ENCODE measurements at places on chromosomes 12 and 14.

DNA sequence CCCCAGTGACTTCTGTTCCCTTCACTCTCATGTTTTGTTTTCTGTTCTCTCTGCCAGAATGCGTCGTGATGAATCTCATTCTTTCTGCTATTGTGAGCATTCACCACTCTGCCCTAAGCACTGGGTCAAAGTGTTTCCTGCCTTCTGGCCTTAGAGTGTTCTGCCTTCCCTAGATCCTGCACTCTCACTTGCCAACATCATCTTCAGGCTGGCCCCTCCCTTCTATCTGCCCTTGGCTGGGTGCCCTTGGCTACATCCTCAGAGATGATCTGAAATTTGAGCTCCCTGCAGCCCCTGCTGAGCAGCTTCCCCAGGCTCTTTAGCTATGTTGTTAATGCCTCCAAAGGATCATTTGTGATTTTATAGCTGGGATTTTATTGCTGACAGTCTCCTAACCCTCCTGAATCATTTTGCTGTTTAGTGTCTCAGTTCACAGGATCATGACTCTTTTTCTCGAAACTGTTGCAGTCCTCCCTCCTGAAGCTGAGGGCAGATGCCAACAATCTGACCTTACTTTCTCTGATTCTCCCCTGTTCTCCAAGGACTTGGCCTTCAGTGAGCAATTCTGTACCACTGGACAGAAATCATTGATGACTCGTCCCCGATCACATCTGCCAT, 4.5 kb downstream of the DHRS2 start:
- no peak for DNase-seq

- DNase-seq, result no peak
Measured at GRCh38 chr14:94403312-94403932, 15.0 kb upstream of the SERPINA1 start.

- DNase-seq, result no peak
Measured at GRCh38 chr12:23684121-23684520, 265.3 kb downstream of the SOX5 start.

DNA sequence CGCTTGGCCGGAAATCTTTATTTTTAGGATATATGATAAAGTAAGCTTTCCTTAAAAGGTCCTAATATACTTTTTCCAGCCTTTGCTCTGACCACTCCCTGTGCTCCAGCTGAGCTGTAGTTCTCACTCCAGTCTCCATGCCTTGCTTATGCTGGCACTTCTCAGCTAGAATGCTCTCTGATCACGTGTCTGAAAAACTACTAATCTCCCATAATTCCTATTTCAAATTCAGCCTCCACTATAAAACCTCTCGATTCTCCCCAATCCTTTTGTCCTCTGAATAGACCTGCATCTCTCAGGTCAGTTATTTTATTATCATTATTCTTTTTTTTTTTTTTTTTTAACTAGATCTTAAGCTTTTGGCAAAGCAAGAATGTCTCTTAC, 3.7 kb downstream of the BIN2 start:
- no peak for DNase-seq

GRCh38 chr12:65280306-65280705, 1.8 kb downstream of the MSRB3 start:
- DNase-seq, result no peak

DNA sequence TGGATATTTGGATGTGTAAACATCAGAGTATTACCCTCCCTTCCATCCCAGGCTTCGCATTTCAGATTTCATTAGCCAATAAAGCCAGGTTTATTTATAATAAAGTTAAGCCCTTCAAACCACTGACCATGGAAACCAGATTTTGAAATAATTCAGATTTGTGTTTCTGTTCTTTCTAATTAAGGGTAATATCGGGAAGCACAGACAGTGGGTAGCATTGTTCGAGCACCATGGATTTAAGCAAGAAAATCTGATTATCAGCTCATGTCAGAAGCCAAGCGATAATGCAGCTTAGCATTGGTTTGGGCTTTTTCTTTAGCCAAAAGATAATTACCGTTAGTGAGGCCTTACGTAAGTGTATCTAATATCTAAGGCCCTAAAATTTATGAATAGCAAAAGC, 116.1 kb downstream of the C12orf42 start:
- no peak for DNase-seq

DNA sequence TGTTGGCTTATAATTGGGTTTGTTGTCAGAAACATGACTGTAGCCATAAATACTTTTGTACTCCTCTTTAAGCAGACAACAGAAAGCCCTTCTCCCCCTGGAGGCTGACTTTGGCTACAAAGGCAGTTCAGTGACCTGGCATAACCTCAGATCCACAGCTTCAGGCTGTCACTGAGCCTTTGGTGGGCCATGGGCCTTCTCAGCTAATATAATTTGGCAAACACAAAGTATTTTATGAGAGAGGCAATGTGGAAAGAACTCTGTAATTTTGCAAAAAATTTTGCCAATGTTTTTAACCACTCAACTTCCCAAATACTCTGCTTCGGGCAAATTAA, 15.5 kb upstream of the MGP start:
- DNase-seq, result no peak

DNA sequence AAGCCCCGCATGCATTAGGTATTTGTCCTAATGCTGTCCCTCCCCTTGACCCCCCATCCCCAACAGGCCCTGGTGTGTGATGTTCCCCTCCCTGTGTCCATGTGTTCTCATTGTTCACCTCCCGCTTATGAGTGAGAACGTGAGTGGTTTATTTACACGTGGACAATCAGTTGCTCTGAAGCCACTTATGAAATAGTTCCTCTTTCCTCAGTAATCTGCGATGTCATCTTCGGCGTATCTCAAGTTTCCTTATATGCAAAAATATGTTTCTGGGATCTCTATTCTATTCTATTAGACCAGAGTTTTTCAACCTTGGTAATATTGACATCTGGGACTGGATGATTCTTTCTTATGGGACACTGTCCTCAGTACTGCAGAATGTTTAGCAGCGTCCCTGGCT, 56.0 kb upstream of the DCD start:
- DNase-seq, result no peak
